Hypothalamus (tissue), 51 donors: ENCODE measurements at places on chromosomes 7 and 10.

- DNase-seq: no peak
Observed at GRCh38 chr10:115860182-115861107, 412.6 kb downstream of the GFRA1 start.

DNA sequence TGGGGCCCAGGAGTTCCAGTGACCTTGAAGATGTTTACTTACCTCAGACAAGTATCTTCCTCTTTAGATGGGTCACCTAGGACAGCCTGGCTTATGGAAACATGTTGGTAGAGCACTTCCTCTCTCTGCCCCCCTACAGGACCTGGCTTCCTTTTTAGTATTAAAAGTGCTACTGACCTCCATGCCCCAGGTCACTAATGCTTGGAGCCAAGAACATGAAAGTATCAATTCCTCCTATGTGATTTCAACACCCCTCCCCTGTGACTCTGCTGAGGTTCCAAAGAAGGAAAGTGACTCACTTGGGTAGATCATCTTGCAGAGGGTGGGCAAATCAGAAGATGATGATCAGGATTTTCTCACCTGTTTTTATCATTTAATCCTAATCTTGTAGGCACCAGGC, 125.3 kb upstream of the CCDC6 start:
- no peak for DNase-seq

- no peak for DNase-seq
Observed at GRCh38 chr10:106566873-106567272, 597.6 kb downstream of the SORCS1 start.

- DNase-seq: no peak
Observed at GRCh38 chr10:93806903-93807302, 49.2 kb downstream of the LGI1 start.

DNA sequence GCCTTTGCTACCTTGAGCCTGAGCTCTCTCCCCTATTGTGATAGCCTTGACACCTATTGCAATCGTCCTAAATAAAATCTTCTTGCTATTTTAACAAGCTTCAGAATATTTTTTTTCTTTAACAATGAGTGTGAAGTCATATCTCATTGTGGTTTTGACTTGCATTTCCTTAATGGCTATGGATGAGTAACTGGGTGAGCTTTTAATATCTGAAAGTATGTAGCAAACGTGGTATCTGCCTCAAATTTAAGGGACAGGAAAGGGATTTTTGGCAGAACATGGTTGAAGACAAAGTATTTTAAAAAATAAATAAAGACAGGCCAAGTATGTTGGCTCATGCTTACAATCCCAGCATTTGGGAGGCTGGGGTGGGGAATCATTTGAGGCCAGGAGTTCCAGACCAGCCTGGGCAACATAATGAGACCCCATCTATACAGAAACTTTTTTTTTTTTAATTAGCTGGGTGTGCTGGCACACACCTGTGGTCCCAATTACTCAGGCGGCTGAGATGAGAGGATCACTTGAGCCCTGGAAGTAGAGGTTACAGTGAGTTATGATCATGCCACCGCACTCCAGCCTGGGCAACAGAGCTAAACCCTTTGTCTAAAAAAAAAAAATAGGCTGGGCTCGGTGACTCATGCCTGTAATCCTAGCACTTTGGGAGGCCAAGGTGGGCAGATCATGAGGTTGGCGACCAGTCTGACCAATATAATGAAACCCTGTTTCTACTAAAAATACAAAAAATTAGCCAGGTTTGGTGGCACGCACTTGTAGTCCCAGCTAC, 319.3 kb upstream of the NRP1 start:
- no peak for DNase-seq

- DNase-seq: no peak
Observed at GRCh38 chr7:149302865-149303264, 40.9 kb downstream of the ZNF783 start.

DNA sequence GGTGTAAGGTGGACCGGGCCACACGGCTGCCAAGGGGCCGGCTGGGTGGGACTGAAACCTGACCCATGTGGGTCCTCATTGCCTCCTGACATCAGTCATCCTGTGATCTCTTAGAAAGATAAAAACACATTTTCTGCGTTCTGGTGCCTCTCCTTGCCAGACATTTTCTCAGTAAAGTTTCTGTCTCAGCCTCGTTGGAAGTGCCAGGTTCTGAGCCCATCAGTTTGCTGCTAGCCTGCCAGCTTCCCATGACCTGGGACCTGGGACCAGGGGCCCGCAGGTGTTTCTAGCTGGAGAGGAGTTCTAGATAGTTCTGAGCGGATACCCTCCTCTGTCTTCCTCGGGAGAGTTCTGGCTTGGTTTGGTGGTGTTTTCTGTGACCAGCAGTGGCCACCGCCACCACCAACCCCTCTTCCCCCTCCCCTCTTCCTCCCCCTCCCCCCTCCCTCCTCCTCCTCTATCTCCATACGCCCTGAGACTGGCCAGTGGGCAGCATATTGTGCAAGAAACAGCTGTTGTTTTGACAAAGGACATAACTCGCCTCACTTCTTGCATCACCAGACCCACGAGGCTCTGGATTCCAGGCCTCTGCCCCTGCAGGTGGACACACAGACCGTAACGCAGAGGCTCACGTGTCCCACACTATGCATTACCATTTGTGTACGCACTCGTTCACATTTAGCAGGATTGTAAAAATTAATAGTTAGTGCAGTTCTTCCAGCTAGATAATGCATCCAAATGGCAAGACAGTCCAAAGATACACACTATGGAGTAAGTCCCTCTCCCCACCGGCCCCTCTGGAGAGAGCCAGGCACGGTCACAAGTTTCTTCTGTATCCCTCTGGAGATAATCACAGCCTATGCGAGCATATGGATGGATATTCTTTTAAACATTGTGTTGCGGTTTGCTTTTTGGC, 94.6 kb downstream of the CUX1 start:
- DNase-seq: no peak

DNA sequence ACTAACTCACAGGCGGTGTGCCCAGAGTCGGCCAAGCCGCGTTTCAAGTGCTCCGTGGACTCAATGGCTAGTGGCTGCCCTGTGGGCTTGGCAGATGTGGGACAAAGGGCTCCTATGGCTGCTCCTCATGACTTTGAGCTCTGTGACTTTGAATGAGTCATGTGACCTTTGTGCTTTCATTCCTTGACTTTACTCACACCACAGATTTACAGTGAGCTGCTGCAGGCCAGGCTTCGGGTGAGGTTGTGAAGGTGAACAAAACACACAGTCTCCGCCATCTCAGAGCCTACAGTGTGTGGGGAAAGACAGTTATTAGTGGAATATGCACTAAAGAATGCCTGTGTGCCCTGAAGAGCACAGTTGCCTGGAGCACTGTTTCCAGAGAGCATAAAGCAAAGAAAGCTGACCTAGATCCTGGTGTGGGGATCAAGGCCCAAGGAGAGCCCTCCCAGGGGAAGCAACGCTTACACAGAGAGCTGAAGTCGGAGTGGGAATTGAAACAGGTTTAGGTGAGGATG, 29.7 kb upstream of the PLEKHA1 start:
- DNase-seq: no peak

GRCh38 chr10:15118615-15119014, 21.5 kb downstream of the RPP38 start:
- DNase-seq: no peak

DNA sequence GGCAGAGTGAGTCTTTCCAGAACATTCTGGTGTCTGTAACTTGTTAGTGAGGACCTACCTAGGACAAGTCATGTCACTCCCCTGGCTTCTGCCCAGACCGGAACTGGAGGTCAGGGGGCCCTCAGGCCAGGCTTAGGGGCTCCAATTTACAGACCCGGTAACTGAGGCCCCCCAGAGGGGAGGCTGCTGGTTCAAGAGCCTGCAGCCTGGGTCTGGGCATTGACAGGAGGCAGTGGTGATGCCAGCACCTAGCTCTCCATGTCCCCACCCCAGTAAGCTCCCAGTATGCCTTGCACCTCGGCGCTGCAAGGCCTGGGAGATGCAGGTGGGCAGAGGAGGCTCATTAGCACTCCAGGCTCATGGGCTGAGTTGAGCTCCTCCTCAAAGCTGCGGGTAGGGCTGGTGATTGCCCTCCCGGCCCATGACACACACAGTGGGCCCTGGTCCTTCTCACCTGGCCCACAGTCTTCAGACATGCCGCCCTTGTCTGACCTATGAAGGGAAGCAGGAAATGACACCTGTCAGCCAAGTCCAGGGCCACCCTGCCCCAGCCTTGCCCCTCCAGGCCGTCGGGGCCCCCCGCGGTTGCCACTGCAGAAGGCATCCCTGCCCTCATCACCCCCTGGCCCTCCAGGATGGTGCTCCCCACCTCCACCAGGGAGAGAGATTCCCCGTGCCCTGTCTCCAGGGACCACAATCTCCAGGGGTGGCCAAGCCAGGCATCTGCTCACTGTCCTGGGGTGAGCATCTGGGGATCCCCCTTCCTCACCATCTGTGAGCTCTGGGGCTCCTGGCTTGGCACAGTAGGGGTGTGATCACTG, 88.3 kb upstream of the TMEM248 start:
- no peak for DNase-seq

GRCh38 chr10:113028456-113029440, 78.7 kb downstream of the TCF7L2 start:
- DNase-seq: no peak

GRCh38 chr10:73414230-73414945, 530 bp upstream of the ANXA7 start:
- DNase-seq: no peak

DNA sequence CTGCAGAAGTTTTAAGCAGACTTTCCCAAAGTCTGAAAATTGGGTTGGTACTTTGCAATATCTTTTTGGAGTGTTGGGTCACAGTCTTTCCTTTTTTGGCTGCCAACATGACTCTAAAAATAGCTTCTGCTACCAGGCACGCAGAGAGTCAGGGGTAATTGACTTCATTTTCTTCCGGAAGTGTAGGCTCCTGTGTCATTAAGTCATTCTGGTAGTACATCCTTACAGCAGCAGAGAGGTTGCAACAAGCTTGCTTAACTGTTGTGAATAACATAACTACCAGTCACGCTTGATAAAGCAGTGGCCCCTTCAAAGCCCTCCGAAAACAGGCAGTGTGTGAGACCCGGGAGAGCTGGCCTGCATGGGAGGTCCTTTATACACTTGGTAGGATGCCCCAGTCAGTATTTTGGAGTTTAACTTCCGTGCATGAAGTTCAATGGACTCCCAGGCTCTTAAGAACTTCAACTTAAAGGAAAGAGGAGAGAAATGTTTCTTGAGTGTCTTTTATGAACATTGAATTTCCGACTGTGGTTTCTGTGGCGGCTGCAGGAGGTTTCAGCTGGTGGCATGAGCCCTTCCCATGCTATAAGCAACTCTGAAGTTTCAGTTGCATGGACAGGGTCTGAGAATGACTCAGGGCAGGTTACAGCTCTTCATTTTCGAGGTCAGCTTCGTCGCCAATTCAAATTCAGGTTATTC, 310.7 kb downstream of the GALNT17 start:
- DNase-seq: no peak

- no peak for DNase-seq
Observed at GRCh38 chr7:70608229-70608628, 523.7 kb upstream of the GALNT17 start.

GRCh38 chr10:31883397-31883796, 45.2 kb downstream of the ARHGAP12 start:
- DNase-seq: no peak

- no peak for DNase-seq
Observed at GRCh38 chr10:122258136-122259074, 12.7 kb upstream of the BTBD16 start.

- DNase-seq: no peak
Observed at GRCh38 chr10:92103376-92104090, 180.0 kb downstream of the BTAF1 start.
